ENCODE measurements at places on chromosomes 6 and 20.

DNA sequence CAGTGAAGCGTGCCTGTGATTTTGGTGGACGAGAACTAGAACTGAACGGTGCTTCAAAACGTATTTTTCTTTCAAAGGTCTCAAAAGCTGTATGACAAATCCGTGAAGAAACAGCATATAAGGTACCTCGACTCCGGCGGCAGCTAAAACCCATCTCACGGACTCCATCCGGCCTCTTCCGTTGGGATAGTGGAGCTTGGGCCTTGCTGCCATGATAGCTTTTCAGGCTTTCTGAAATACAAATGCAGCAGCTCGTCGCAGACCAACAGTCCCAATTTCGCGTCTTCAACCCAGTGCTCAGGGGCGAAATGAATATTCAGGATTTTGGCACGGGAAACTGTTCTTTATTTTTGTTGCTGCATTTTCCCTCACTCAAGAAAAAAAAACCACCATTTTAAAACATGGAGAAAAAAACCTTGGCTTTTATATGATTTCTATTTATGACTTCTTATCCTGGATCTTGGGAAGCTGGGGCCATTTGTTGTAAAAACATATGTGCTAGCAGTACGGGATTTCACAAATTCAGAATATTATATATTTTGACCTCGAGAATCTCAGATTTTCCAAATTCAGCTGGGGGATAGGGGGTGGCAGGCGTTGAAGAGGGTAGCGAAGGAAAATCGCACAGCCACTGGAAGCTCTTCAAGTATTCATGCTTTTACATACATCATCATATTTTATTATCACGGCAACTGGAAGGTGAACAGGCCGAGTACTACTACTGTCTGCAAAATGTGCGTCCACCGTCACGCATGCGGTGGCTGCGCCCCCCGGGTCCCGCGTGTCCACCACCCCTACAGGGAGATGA lies 849 bp downstream of the GSTA4 start:
- no peak for DNase-seq

GRCh38 chr6:139256087-139256486 lies 35.7 kb downstream of the TXLNB start:
- DNase-seq = no peak

GRCh38 chr20:64242003-64242796 lies 13.3 kb upstream of the PCMTD2 start:
- no peak for DNase-seq

DNA sequence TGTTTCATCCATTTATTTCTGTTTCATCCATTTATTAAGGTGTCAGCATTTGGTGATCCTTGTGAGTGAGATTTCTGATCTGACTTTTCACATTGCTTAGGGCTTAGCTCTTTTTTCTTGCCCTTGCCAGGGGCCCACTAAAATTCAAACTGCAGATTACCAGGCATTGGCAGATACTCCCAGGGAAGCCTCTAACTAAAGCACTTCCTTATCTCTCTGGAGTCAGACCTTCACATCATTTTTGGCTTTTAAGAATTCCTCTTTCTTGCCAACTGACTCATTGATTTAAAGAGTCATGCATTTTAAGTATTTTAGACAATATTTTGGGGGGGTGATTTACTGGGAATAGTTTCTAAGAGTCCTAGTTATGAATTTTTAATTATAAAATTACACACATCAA lies 2.6 kb upstream of the WFDC8 start:
- no peak for DNase-seq

- no peak for DNase-seq
Observed at GRCh38 chr6:74568861-74569260, 637.0 kb downstream of the COL12A1 start.

DNA sequence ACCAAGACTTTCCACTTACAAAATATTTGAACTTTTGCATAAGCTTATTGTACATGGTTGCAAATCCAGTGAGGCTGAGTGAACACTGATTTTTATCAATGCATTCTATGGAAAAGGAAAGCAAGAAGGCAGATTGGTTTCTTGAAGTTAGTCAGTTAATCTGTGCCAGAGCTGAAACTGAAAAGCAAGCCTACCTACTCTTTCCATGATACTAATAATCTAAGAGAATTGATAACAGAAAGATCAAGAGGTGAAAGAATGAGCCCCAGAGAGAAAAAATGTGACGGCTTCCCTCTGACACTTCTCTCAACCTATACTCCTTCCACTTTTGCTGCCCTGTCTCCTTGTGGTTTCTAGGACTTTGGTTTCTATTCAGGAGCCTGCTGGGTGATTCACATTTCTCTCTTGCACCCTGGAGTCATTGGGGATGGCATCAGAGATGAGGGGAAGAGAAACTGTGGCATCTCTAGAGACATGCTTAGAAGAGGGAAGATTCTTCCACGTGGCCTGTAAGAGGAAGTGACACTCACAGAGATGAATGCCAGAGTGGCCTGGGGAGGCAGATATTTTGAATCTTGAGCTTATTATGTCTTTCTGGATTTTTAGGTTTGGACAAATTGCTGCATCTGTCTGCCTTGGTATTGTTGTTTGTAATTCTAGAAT lies 158.6 kb upstream of the RIMS1 start:
- no peak for DNase-seq

- no peak for DNase-seq
Observed at GRCh38 chr6:33719326-33719987, 8.0 kb upstream of the UQCC2 start.

DNA sequence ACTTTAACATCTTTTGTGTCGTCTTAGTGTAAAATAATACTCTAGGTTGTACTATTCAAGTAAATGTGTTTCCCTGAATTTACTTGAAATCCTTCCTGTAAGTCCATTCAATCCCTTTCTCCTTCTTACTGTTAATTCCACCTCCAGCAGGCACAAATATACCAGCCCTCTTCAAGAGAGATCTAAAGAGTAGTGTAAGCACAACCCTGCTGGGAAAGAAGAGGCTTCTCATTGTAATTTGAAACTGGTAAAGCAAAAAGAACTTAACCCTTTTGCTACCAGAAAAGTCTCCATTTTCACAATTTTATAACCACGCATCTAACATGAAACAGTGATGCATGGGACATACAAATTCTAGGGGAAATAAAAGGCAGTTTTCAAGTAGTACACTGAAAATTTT lies at the start of gene BMP5:
BMP5 (minus strand) TSS at position 191 of the 400 bp plus-strand sequence. CDS start 725 bp downstream, outside the sequence.
- no peak for DNase-seq
